ENCODE measurements at places on chromosomes 1 and 21. TPM values are rescaled to one million over a fixed set of nuclear protein-coding genes. Genes with fewer than 3 reads are reported as not detected.

The SLAMF6 gene
- 0.13 TPM for total RNA-seq

The FAM131C gene
- 3.0 TPM for total RNA-seq

The CCT3 gene
- 127 TPM for total RNA-seq

The F13B gene
- total RNA-seq: not detected

The B4GALT2 gene
- 44.3 TPM for total RNA-seq

The DNAJC6 gene
- total RNA-seq: 6.5 TPM

The SPATA45 gene
- not detected for total RNA-seq

The NBPF1 gene
- 12.6 TPM for total RNA-seq

The MKNK1 gene
- total RNA-seq: 38.2 TPM

The TSPAN2 gene
- total RNA-seq: 3.3 TPM

The CEPT1 gene
- 14.3 TPM for total RNA-seq

The ADAMTS5 gene
- total RNA-seq: 4.0 TPM

The ASCL5 gene
- total RNA-seq: not detected

DNA sequence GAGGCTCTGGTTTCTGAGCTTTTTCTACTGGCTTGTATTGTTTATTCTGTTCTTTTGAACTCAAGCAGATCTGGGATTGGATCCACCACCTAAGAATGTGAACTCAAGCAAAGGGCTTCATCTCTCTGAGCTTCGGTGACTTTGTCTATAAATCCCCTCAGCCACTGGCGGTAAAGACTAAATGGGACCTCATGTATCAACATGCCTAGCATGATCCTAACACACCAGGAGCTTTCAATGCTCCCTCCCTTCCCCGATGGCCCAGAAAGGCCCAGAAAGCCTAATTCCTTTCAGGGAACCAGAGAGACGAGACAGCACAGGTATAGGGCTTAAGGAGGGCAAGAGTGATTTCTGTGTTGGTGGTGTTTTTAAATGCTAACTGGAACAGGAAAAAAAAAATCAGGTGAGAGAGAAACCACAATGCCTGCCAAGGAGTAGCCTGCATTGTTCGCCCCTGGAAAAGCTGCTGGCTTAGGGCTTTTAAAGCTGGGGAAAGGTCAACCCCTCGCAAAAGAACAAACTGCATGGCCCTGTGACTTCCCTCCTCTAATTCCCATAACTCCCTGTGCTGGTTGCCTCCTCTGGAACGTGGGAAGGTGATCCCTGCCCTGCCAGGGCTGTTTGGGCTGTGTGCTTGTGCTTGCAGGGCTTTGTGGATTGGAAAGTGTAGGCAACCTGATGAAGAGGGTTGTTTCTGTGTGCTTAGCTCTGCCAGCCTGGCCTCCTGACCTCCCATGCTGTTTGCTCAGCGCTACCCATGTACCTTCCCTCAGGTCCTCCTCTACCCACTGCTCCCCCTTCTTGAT lies 147.0 kb downstream of the PLPP3 start:
- DNase-seq: no peak

DNA sequence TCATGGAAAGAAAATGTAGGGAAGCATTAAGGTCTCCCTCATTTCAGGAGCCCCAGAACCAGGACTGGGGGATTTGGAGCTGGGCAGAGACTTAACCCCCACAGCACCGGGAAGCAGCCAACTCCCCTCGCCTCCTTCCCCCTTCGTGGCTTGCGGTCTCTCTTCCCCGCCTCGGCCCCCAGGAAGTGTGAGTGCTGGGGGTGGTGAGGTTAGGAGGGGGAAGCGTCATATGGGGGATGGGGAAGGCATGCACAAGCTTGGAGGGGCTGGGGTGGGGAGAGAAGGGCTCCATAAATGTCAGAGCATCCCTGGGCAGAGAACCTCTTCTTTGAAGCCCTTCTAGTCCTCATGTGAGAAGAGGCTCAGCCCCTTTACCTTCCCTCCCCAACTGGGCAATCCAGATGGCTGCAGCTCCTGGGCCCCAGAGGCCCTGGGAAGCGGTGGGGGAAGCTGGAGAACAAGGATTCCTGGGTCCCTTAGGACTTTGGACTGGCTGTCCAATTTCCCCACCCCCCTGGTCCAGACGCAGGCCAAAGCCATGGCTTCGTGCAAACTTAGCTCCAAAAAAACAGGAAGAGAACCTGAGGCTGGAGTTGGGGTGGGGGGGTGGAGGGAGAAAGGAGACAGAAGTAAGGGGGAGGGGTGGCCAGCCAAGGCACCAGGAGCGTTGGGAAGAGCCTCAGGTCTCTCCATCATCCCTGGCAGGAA lies 7.8 kb downstream of the ZBTB7B start:
- DNase-seq: no peak

DNA sequence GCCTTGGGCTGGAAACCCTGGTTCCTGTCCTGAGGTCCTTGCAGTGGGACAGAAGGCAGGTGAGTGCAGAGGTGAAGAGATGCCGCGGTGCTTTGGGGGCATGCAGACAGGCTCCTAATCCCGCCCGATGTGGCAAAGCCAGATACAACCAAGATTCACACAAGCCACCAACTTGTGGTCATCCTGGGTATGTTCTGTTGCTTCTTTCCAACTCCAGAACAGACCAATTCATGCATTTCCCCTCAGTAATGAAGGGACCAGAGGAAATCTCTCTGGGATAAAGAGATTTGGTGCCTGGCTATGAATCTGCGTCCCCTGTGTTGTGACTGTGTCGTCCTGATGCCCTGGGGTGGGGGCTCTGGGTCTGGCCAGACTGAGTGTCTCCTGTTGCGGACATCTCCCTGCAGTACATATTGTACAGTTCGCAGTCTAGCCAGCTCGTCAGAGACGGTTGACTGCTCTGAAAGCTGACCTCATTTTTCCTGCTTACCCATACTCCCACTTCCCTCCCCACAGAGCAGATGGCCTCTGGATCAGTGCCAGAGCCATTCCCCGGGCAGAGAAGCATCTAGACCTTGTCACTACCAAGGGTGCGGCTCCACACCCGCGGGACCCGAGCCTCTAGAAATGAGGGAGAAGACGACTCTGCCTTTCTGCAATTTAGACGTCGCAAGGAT lies 216.3 kb downstream of the KIF26B start:
- peak; percentile 67 for DNase-seq

GRCh38 chr21:26236281-26236680 lies 65.7 kb upstream of the APP start:
- DNase-seq: no peak

- DNase-seq: no peak
Observed at GRCh38 chr1:57112148-57112547, 146.3 kb upstream of the C8B start.

GRCh38 chr1:204377800-204378668 lies 18.3 kb upstream of the PLEKHA6 start:
- DNase-seq: no peak

- no peak for DNase-seq
Observed at GRCh38 chr1:72366466-72366865, 84.1 kb upstream of the NEGR1 start.

GRCh38 chr1:18463984-18464664 lies 16.6 kb upstream of the KLHDC7A start:
- DNase-seq: no peak

GRCh38 chr21:15098908-15099307 lies 34.1 kb upstream of the NRIP1 start:
- DNase-seq: no peak

GRCh38 chr1:244653439-244654107 lies 647 bp downstream of the DESI2 start:
- DNase-seq: no peak

- DNase-seq: no peak
Observed at GRCh38 chr1:145729666-145730436, 10.6 kb downstream of the CD160 start.

DNA sequence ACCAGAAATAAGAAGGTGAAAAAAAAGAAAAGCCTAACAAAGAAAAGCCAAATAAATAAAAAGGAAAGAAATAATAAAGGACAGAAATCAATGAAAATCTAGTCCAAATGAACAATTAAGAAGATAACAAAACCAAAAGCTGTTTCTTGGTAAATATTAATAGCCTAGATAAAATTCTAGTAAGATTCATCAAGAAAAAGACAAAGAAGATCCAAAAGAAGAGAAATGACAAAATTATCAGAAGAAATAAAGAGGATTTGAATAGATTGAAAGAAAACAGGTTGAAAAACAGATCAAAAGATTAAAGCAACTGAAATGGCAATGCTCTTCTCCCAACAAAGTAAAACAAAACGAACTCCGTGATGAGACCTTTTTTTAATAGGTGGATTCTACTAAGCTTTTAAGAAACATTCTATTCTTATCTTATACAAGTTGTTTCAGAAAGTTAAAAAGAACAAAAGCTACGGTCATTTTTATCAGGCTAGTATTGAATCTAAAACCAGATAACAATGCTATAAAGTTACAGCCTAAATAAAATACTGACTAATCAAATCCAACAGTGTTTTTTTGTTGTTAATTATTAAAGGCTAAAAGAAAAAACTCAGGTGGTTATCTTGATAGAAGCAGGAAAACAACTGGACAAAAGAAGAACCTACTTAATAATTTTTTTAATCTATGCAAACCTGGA lies 50.9 kb downstream of the ENAH start:
- no peak for DNase-seq

DNA sequence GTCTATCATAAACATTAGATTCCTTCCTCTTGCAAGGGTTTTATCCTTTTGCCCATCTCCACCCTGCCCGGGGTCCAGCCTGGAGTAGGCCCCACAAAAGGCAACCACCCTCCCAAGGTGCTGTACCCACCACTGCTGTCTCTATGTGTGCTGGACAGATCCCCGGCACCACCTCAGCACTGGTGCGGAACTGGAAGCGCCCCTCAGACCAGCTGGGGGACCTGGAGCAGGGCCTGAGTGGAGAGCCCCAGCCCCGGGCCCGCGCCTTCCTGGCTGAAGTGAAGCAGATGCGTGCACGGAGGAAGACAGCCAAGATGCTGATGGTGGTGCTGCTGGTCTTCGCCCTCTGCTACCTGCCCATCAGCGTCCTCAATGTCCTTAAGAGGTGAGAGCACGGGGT lies 5.9 kb downstream of the HCRTR1 start:
- DNase-seq: no peak

DNA sequence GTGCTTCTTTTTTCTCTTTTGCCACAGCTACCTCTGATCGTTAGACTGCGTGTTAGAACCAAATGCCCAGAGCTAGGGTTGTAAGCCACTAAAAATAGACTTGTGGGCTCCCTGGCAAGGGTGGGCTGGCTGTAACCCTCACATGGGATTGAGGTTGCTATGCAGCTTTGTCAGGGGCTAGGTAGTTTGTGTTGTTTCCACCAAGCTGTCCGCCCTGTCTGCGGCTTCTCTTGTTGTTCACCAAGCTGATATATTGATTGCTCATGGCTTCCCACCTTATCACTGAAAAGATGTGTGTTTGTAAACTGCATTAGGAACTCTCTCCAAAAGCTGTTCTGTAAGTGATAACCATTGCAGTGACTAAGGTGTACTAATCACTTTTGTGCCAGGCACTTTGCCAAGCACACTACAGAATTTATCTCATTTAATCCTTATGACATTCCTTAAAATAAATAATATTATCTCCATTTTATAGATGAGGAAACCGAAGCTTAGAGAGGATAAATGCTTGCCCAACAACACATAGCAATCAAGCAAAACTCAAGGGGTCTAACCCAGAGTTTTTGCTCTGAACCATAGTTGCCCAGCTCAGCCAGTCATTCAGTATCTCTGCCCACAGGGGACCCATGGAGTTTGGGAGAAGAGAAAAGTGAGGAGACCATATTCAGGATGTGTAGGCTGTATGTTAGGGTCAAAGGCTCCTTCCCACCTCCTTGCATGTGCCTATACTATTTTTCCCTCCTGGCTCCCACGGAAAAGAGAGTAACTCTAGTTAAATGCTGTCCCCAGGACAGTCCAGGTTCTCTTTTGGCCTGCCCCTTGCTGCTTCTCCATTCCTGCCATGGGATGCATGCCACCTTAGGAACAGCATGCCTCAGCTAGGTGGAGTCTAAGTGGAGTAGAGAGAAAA lies 42.2 kb upstream of the TARBP1 start:
- DNase-seq: no peak

GRCh38 chr1:111719674-111720132 lies 19.5 kb downstream of the INKA2 start:
- DNase-seq: no peak

DNA sequence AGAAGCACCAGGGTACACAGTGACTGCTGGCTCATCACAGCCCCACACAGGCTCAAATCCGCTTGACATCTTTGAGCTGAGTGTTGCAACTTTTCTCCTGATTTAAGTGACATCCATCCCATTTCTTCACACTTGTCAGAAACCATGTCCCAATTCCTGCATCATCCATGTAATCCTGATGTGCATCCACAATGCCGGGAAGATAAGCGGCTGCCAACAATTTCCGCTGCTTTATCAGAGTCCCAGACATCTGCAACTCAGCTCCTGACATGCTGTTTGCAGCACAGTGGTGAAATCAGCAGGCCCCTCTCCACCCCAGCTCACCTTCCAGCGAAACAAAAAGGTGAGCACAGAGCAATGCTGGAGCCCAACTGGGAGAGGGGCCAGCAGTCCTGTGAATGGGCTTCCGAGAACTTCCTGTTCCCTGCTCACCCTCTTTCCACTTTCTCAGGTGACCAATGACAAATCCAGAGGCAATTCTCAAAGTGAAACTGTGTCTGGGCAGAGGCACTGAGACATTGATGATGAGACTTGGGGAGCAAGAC lies 581.0 kb downstream of the AJAP1 start:
- DNase-seq: no peak

DNA sequence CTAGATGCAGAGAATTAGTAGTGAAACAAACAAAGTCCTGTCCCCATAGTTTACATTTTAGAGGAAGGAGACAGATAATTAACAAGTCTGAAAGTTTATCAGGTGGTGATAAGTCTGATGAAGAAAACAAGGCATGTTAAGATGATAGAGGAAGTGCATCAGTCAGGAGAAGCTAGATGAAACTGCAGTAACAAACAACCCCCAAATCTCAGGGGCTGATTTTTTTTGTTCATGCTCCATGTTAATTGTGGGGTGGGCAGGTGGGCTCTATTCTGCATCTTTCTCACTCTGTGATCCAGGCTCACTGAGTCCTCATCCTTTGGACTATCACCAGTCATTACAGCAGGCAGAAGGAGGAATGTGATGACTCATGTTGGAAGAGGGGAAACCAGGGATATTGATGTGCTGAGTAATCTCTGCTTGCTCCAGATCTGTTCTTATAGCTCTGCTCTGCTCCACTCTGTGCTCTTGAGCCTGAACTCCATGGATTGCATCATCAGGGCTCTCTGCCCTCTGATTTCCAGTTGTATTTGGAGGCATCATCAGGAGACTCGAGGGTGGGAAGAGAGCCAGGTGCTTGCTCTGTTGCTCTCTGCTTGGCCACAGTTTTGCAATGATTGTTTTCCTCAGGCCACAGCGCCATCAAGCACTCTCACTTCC lies 166.9 kb downstream of the IER5 start:
- DNase-seq: no peak
